AG08395 (cell line): ENCODE measurements at places on chromosomes 4 and X.

DNA sequence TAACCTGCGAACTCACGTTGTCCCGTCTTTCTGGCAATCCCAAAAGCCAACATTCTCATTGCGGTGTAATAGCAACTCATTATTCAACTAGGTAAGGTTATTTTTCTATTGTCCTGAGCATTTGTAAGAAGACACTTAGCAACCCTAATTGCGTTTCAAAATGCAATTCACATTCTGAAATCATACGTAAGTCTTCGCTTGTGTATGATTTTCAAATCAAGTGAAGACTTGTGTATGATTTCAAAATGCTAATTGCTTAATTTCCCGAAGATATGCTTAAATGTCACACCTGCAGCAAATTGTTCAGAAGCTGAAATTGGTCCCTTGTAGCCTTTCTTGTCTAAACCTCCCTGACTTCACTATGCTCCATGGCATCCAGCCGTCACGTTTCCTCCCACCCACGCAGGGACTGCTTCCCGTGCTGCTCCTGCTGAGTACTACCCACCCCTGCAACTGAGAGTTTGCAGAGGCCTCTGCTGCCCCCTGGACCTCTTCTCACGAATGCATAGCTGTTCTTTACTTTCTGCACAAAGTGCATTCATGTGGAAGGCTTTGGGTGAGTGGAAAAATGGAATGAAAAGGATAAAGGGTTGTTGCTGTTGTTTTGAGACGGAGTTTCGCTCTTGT, 40.8 kb upstream of the CLDN24 start:
- no peak for DNase-seq

GRCh38 chrX:129961180-129962083, 21.0 kb upstream of the BCORL1 start:
- peak; percentile 41 for DNase-seq

DNA sequence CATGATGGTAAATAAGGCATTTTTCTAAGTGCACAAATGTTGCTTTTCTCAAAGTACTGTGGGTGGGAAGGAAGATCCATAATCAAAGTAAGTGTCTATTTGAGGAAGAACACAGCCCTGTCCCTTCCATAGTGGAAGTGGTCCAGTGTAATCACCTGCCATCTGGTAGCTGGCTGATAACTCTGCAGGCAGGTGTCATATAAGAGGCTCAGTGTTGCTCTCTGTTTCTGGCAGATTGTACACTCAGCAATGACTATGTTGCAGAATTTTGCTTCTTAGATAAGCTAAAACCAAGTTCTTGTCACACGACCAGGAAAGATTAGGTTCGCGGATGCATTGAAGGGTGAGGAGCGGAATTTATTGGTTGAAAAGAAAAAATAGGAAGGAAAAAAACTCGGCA, 20.9 kb downstream of the SAGE1 start:
- no peak for DNase-seq

- DNase-seq: no peak
These were observed 197.4 kb upstream of the ATP6AP2 start for GRCh38 chrX:40383360-40383759.

DNA sequence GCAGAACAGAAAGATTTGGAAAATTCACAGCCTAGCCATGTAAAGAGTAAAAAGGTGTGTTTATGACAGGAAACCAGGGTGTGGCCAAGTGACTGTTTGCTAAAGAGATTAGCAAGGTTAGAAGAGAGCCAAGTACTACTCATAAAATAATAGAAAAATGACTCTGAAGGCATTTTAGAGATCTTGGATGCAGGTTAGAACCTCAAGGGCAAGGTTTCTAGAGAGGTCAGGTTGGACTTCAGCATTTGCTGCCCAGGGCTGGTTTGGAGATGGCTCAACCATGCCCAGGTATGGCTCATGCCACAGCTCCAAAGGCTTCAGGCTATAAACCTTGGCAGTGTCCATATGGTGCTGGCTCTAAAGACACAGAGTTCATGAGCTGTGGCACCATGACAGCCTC, 40.6 kb upstream of the ADGRA3 start:
- DNase-seq: no peak

DNA sequence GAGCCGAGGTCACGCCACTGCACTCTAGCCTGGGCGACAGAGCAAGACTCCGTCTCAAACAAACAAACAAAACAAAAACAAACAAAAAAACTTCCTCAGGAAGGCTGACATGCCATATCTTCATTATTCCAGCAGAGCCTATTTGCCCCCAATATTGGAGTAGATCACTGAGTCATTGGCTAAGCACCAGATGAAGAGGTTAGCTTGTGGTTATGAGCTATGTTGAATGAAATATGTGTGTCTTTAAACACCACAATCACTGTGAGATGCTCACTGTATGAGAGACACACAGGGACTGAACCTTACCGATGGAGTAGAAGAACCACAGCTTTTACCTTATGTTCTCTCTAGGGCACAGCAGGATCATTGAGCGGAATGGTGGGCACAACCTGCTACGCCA, 122.1 kb upstream of the EOLA2 start:
- DNase-seq: peak; percentile 28

GRCh38 chr4:130486186-130486585, 1390.2 kb downstream of the C4orf33 start:
- no peak for DNase-seq

GRCh38 chr4:38733663-38734062, 49.1 kb downstream of the TLR10 start:
- DNase-seq: no peak

DNA sequence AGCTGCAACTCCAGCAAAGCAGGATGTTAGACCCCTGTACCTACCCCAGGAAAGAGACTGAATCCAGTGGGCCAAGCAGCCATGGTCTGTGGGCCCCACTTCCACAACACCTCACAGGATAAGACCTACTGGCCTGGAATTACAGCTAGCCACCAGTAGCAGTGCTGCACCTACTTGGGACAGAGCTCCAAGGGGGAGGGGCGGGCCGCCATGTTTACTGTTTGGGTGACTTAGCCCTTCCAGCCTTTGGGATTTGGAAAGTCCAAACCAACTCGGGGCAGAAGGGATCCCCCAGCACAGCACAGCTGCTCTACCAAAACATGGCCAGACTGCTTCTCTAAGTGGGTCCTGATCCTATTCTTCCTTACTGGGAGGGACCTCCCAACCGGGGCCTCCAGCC, 9.1 kb upstream of the TMSB15B start:
- no peak for DNase-seq

DNA sequence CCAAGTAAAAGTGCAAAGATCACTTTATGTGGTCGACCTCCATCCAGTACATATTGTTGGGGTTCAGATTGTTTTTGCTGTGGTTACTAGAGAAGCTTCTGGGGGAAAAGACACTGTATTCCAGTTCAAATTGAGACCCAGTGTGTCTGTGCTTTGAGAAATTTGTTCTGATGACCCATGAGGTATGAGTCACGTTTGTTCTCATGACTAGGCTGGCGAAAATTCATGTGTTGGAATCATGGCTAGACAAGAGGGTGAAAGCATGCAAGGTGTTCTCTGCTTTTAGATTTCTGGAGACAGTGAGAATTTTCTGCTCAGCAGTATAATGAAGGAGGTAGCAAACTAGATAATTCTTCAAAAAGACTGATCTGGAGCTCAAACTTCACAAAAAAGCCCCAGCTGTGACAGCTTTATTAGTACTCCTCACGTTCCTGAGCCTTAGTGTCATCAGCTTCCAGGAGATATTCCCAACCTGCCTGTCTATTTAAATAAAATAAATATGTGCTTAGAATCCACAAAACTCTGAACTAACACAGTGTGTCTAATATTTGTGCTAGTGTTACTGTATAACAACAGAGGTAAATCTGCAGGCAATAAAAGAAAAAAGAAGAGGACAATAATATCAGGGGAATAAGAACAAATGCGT, 24.4 kb upstream of the FAM47B start:
- DNase-seq: peak; percentile 39

- DNase-seq: no peak
These were observed 51.1 kb upstream of the JADE1 start for GRCh38 chr4:128758314-128758922.

DNA sequence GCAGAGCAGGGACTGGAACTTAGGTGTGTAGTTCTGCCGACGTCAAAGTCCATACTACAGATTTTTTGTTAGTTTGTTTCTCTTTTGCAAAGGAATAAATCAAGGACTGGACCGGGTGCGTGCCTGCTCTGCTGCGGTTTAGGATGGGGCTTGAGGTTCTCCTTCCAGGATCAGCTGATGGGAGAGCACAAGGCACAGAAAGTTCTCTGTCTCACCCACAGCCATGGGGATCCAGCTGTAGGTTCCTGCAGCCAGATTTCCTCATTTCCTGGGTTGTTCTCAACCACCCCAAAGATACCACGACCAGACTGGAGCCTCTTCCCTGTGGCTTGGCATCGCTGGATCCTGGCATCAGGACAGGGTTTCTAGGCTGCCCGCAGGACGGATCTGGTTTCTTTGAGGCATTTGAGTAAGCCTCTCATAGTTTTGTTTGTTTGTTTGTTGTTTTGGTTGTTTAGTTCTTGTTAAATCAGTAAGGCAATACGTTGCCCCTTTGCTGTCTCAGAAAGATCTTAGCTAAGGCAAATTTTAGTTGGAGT, 789 bp upstream of the SRPX start:
- no peak for DNase-seq

DNA sequence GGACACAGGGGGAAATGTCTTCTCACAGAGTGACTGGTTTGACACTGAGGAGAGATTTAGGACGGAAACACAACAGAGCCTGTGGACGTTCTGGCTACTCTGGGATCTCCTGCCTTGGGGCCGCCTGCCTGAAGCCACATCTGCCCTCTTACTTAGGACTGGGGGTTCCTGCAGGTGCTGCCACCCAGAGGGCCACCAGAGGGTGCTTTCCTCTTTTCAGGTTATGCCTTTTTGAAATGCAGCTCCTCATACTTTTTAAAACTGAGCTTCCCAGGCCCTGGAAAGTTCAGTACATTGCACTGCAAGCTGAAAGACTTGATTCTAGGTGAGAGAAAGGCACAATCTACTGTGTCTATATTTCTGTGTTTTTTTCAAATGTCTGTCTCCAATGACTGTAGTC, 92.2 kb upstream of the PGRMC2 start:
- DNase-seq: peak; percentile 28

GRCh38 chr4:55765070-55765469, 54.5 kb upstream of the EXOC1L start:
- DNase-seq: no peak

- peak; percentile 80 for DNase-seq
These were observed 57.1 kb upstream of the PJA1 start for GRCh38 chrX:69222103-69223090.

GRCh38 chrX:72270316-72270866, 6.7 kb downstream of the RPS4X start:
- no peak for DNase-seq

DNA sequence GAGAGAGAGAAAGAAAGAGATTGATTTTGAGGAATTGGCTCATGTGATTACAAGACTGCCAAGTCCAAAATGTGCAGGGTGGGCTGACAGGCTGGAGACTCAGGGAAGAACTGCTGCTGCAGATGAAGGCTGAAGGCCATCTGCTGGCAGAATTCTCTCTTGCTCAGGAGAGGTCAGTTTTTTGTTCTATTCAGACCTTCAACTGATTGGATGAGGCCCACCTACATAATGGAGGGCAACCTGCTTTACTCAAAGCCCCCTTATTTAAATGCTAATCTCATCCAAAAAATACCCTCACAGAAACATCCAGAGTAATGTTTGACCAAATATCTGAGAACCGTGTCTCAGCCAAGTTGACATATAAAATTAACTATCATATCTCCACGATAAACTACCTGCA, 38.2 kb upstream of the MAMLD1 start:
- DNase-seq: no peak

DNA sequence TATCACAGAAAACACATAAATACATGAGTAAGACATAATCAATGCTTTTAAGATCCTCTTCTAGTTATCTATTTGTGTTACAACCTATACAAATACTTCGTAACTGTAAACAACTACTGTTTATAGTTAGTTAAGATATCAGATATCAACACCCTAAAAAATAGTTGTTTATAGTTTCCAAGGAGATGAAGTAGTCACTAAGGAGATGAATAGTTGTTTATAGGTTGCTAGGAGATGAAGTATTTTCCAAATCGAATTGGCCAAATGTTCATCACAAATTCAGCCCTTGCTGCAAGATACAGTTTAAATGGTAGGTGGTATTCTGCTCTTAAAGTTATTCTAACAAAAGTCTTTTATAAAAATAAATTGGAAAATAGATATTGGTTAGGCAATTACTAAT, 618.2 kb upstream of the PCDH10 start:
- no peak for DNase-seq

- no peak for DNase-seq
These were observed 38.0 kb downstream of the RAB28 start for GRCh38 chr4:13445841-13446790.

- no peak for DNase-seq
These were observed 954.4 kb downstream of the FAT4 start for GRCh38 chr4:126269106-126269505.

- DNase-seq: no peak
These were observed 127.9 kb upstream of the LIMCH1 start for GRCh38 chr4:41410049-41410448.

GRCh38 chr4:27000820-27001219, 140.2 kb downstream of the STIM2 start:
- no peak for DNase-seq

DNA sequence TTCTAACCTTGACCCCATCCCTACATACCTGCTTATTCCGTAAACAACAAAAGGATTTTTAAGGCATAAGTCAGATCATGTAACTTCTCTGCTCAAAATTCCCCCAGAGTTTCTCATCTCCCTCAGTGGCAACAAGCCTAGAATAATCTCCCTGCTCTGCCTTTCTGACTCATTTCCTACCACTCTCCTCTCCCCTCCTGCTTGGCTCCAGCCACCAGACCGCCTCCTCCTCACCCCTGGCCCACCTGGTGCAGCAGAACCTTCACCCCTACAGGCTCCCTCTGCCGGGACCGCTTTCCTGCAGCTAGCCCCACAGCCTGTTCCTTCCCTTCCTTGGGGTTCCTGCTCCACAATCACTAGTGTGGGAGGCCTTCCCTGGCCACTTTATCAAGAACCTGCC, 32.1 kb downstream of the TSPAN5 start:
- DNase-seq: peak; percentile 85

DNA sequence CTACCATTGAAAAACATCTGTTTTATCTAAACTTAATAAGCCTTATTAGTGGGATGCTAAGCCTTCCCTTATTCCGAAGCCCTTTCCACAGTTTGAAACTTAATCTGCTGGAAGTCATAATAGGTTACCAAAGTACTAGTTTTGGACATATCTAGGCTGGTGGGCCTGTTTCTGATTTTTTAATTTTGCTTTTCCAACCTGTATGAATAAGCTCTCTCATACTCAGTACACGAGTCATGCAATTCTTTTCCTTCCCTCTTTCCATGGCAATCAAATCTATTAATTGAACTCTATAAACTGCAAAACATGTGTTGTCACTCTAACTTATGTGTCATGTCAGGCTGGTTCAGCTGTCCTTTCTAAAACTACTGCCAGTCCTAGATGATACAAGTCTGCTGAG, 91.0 kb downstream of the AMMECR1 start:
- DNase-seq: no peak

DNA sequence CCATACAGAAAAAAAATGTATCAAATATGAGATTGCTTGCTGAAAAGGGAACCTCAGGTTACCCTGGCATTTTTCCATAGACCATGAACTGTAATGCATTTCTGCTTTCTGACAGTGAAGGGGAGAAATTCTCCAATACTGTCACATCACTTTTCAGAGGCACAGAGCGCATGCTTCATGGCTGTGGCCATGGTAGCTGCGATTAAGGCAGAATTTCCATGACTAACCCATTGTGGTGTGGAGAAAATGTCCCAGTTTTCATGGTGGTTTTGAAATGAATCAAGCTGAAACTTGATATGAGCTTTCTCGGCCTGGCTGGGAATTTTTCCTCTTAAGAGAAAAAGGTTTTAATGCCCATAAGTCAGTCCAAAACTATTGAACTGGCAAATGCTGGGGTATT, 39.5 kb upstream of the MAP3K15 start:
- peak; percentile 59 for DNase-seq
